ENCODE measurements at places on chromosomes 13 and 19.

GRCh38 chr13:68057836-68058235, 827.7 kb upstream of the PCDH9 start:
- DNase-seq: no peak

GRCh38 chr19:3586127-3586626, 899 bp downstream of the GIPC3 start:
- DNase-seq: no peak

DNA sequence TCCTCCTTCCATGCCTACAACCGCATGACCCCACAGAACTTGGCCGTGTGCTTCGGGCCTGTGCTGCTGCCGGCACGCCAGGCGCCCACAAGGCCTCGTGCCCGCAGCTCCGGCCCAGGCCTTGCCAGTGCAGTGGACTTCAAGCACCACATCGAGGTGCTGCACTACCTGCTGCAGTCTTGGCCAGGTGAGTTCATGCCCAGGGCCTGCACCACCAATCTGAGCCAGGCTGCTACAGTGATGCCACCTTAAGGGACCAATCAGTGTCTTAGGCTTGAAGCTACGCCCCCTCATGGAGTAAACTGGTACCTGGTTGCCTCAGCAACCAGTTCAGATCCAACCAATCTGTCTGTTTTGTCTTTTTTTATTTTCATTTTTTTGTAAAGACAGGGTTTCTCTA, 5.2 kb downstream of the SYDE1 start:
- no peak for DNase-seq

- no peak for DNase-seq
Observed at GRCh38 chr19:21626924-21627697, 121.7 kb downstream of the ZNF429 start.

All from colonic mucosa (tissue), 4 donors.